ENCODE measurements at places on chromosomes 7 and 10.

GRCh38 chr10:108275895-108276685 lies 1111.6 kb upstream of the SORCS1 start:
- no peak for DNase-seq

DNA sequence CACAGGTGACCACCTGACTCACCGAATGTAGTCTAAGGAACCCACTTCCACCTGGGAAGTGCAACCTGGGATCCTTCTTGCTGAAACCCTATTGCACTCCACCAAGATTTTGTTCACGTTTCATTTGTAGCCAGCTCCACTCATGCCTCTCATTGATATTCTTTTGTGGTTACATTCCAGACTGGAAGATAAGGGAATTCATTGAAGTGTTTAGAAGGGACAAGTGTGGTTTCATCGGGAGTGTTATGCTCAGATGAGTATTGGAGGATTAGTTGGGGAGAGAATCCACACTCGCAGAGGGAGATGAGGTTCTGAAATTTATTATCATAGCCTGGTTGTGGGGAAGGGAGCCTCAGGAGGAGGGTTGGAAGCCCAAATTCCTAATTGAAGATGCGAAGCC lies 320.4 kb downstream of the KCNMA1 start:
- DNase-seq: no peak

GRCh38 chr7:152338561-152338960 lies 97.2 kb downstream of the KMT2C start:
- DNase-seq: no peak

GRCh38 chr7:111535142-111535870 lies 27.0 kb downstream of the IMMP2L start:
- no peak for DNase-seq

DNA sequence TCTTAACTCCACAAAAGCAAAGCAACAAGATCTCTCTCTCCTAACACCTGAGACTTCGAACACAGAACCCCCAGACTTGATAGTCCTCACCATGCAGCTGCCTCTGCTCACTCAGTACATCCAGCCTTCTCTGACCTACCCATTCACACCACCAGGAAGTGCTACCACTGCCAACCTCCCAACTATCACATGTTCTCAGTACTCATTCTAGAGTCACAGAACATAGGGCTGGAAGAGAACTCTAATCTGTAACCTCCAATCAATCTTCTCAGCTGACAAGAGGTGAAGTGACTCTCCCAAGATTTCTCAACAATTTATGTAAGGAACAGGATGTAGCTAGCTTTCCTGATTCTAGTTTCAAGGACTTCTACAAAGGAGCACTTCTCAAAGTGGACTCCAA lies 3.8 kb downstream of the NUDCD3 start:
- no peak for DNase-seq

- no peak for DNase-seq
Observed at GRCh38 chr10:95249467-95249866, 41.3 kb downstream of the PDLIM1 start.

DNA sequence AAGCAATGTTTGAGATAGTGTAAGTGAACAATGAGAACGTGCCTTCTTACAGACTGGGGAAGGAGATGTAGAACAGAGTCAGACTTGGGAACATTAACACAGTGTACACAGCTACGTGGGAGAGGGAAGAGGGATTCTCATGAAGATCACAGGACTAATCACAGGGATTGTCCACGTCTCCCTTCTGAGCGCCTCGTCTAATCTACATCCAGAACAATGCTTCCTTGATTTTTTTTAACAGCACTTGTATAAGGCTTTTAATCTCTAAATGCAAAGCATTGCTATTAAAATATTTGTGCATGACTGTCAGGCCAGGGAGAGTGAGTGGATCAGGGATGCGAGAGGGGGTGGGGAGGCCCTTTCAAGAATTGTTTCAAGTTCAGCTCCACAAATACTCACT lies 62.7 kb downstream of the MET start:
- no peak for DNase-seq

- no peak for DNase-seq
Observed at GRCh38 chr7:71613313-71613712, 481.4 kb downstream of the GALNT17 start.

GRCh38 chr10:104128214-104128613 lies 6.2 kb downstream of the SFR1 start:
- no peak for DNase-seq

DNA sequence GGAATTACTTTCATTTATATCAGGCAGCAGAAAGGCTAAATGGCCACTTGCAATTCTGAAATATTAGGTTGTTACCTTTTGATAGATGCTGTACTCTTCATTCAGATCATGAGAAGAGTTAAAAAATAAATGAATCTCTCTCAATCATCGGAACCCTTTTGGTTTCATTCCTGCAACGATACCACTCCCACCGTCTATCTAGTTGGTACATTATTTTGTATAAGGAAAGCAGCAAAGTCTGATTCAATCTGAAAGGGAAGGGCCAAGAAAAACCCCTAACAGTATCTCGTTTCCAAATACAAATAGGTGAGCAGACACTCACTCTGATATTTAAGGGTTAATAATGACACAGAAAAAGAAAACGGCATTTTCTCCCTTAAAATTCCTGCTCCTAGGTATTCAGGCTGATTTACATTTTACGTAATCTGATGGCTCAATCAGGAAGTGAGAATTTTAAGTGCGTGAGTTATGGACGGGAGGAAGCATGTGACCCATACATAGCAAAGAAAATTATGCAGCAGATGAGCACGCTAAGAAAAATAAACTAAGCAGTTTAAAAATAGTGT lies 209.4 kb upstream of the KLF14 start:
- no peak for DNase-seq

DNA sequence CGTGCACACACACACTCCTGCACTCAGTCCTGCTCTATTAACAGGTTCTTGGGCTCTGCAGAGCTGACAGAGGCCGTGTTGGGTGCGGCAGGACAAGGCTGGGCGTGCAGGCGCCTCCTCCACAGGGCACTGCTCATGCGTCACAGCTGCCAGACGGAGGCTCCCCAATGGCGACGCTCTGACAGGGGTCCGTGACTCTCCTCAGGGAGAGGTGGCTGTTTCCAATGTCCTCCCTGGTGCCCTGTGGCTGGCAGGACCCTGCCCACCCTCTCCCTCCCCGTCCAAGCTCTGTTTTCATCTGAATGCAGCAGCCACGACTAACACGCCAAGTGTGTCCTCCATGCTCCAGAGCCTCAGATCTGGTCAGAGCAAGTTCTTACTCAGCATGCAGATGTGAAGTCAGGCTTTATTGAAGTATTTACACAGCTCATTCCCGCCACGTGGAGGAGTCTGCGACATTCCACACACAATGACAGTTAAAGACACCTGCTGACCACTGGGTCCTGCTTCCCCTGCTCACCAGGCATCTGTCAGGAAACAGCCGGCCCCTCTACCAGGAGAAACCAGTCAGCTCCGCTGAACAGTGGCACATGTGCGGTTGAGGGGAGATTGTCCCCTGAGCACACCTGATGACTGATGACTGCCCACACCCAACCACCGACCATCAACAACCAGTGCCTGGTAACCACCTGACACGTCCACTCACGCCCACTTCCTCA lies 116.7 kb downstream of the VIPR2 start:
- DNase-seq: no peak

DNA sequence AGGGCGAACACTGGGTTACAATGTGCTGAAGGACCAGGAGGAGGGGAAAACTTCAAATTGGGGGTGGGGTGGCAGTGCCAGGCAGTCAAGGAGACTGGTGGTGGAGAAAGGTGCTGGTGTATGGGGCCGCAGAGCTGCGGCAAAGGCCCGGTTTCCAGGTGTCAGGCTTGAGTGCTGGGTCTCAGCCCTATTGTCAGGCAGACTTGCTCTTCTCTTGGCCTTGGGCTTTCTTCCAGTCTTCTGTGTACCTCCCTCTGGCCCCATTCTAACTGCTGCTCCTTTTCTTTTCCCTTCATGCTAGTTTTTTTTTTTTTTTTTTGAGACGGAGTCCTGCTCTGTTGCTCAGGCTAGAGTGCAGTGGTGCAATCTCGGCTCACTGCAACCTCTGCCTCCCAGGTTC lies 51.0 kb downstream of the POLR3A start:
- DNase-seq: no peak

GRCh38 chr10:2938869-2939268 lies 128.5 kb upstream of the PFKP start:
- DNase-seq: no peak

DNA sequence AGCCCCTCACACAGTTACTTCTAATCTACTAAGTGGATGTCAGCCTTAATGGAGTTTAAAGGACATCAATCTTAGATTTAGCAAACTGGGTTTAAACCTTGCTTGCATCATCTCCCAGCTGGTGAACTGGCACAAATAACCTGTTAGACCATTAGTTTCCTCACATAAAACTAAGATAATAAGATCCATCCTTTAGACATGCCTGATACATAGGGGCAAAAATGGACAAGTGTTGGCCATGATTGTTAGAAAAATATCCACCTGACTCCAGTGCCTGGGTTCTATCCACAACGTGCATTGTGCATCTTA lies 439.1 kb downstream of the TNS3 start:
- no peak for DNase-seq

- no peak for DNase-seq
Observed at GRCh38 chr10:119817991-119818888, 54.4 kb downstream of the MCMBP start.

GRCh38 chr7:30713392-30713791 lies 31.1 kb upstream of the CRHR2 start:
- DNase-seq: no peak

DNA sequence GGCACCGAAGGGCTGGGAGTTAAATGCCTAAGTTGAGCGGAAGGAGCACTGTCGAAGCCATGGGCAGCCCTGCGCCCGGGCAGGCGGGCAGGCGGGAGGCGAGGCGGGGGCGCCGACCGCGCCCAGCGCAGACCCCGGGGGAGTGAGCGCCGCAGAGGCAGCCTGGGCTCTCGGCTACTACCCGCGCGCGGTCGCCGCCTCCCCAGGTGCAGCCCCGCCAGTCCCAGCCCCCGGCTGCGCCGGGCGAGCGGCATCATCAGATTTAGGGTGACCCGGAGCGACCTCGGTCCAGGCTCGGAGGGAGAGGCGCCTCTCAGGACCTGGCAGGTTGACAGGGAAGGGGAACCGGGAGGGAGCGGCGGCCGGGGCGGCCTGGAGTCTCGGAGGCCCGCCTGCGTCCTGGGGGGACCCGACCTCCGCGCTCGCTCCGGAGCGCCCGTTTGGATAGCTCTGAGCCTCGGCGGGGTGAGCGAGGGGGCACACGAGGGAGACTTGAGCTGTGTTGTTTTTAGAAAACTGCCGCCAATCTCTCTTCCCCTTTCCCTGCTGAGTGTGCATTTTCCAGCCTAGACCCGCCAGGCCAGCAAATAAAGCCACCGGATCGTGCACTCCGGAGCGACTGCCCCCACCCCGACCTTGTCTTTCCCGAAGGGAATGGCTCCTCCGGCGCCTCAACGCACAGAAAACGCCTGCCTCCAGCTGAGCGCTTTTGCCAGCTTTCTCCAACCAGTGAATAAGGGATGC lies 2.3 kb upstream of the NRP1 start:
- DNase-seq: no peak

GRCh38 chr7:74479066-74479781 lies 25.5 kb downstream of the GTF2IRD1 start:
- no peak for DNase-seq

DNA sequence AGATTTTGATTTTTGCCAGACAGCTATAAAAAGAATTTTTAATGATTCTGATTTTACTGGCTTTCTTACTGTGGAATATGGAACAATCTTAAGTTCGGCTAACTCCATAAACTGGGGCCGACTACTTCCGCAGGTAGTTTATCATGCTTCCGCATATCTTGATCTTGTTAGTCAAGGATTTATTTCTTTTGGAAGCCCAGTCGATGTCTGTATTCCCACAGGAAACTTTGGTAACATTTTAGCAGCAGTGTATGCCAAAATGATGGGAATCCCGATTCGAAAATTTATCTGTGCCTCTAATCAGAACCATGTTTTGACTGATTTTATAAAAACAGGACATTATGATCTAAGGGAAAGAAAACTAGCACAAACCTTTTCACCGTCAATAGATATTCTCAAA lies 8.1 kb downstream of the THNSL1 start:
- no peak for DNase-seq

- DNase-seq: no peak
Observed at GRCh38 chr7:37411444-37412034, 37.1 kb downstream of the ELMO1 start.

DNA sequence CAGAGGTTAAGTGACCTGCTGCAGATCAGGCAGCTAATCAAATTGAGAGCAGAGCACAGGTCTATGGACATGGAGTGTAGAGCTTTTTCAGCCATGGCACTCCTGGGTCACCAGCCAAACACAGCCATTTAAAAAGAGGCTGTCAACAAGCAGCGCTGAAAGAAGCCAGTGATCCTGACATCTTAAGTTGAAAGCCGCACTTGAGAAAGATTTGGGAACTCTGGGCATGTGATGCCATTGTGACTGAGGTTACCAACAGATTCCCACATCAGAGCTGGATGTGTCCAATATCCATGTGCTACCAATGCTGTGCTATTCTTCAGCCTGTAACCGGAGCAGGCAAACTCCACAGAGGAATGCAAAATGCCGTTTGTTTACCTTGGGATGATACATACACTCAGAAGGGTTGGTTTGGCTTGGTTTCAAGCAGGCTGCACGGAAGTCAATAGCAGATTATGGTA lies 56.2 kb upstream of the ABLIM1 start:
- no peak for DNase-seq

DNA sequence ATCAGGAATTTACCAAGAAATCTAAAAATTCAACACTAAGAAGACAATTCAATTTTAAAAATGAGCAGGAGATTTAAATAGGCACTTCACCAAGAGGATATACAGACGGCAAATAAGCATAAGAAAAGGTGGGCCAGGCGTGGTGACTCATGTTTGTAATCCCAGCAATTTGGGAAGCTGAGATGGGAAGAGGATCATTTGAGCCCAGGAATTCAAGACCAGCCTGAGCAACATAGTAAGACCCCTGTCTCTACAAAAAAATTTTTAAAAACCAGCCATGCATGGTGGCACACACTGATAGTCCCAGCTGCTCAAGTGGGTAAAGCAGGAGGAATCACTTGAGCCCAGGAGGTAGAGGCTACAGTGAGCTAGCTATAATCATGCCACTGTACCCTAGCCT lies 3.5 kb upstream of the AKR1D1 start:
- no peak for DNase-seq

DNA sequence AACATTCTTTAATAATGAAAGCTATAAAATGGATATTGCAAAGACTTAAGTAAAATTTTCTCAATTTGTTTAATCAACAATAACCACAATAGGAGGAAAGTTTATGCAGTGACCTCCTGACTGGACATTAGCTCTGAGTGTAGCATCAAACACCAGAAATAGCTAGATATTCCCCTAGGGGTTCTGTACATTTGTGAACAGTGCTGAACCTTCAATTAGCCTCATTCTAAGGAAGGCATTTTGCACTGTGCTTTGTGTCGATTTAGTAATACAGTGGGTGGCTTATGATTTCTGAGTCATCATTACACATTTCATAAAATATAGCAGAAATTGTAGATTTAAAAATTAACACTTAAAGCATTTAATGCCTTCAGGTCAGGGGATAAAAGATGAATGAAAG lies 367.3 kb upstream of the PCDH15 start:
- no peak for DNase-seq

- DNase-seq: no peak
Observed at GRCh38 chr7:94289071-94289470, 105.6 kb upstream of the COL1A2 start.

Data from stimulated activated CD8-positive, alpha-beta memory T cell treated with anti-CD3 and anti-CD28 coated beads, Interleukin-7, amount 100 ng/mL, for 1 hour (primary cell).